ENCODE measurements at places on chromosomes 3 and 15.

GRCh38 chr3:126937973-126938372, 44.9 kb upstream of the PLXNA1 start:
- no peak for DNase-seq

GRCh38 chr3:81245043-81245442, 516.4 kb downstream of the GBE1 start:
- DNase-seq, result no peak

- no peak for DNase-seq
These were observed 159.9 kb downstream of the APBA2 start for GRCh38 chr15:29045717-29046116.

DNA sequence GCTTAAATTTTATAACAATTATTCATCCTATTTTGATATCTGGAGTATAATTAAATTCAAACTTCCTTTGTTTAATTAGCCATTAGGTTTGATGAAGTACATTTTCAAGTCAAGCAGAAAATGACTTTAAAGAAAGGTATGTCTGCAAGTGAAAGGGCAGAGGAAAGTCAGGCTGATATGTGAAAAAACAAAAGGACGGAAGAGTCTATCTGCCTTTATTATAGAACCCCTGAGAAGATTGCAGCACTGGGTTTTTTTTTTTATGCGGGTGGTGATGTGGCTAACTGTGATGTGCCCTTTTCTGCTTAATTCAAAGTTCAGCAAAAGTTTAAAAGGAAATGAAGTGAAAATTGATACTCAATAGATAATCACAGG, 83.2 kb downstream of the COL8A1 start:
- DNase-seq, result no peak

GRCh38 chr3:39101022-39101689, 6.3 kb downstream of the GORASP1 start:
- DNase-seq, result no peak

DNA sequence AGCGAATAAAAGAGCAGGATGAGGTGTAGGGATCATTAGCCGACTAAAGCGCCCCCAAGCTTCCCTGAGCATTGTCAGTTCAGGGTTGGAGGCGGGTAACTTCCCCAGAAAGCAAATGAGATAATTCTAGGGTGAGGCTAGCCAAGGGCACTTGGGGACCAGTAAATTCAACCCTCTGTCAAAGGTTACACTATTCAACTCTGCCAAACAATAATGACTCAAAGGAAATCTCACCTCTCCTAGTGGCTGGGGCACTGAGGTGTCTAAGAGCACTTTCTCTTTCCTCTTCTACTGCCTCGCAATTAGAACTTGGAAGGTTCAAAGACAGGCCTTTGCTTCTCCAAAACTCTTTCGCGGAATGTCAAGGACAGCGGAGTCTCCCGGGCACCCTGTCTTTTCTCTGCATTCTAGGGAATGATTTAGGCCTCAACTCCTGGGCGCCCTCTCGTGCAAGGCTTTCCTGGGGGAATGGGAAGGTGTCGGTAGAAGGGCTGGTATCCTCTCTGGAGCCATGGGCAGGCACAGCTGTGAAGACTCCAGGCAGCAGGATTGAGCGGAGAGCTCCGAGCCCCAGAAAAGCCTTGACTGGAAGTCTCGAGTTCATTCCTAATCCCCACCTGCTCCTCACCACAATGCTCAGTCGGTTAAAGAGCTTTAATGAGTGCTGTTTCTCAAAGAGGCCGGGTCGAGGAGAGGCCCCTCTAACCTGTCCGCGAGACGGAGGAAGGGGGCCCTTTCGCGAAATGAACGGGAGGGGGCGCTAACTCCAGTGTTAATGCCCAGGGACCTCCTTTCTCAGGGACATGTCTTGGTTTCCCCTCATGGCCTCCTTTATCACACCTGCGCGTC, 21.9 kb downstream of the ZIC4 start:
- DNase-seq, result no peak

- no peak for DNase-seq
These were observed 33.8 kb downstream of the MUC4 start for GRCh38 chr3:195777975-195778374.

DNA sequence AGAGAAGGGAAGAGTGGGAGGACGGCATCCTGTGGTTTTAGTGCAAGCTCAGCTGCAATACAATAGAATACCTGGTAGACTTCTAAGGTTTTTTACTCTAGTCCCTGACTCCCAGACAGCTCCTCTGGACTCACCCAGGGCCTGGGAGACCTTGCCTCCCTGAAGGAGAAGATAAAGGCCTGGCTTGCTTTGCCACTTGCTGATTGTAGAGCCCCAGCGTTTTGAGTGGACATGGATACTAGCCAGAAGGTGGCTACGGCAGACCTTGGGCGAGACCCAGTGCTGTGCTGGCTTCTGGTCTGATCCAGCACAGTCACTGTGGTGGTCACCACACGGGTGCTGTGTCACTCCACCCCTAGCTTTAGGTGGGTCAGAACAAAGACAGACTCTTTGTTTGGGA, 72.2 kb upstream of the TTC14 start:
- no peak for DNase-seq
